Breast epithelium (tissue), 4 donors: ENCODE measurements at places on chromosomes 6 and 20. TPM values are rescaled to one million over a fixed set of nuclear protein-coding genes. Genes with fewer than 3 reads are reported as not detected.

STK38 gene
- 39.4 TPM for total RNA-seq

TREM1 gene
- 2.8 TPM for total RNA-seq

ASIP gene
- not detected for total RNA-seq

RIPPLY2 gene
- total RNA-seq = not detected

GRCh38 chr6:161274898-161275297, 1.0 kb upstream of the AGPAT4 start:
- H3K4me1 ChIP-seq = no peaks in the 10 kb centered on the region
- H3K27me3 ChIP-seq = no peaks in the 10 kb centered on the region
- no peak overlapping the region for H3K4me3 ChIP-seq
- no peak for DNase-seq
- H3K27ac ChIP-seq = no peak overlapping the region

- H3K4me3 ChIP-seq = no peak overlapping the region
- H3K36me3 ChIP-seq = no peaks in the 10 kb centered on the region
- no peaks in the 10 kb centered on the region for H3K27me3 ChIP-seq
- no peak overlapping the region for H3K27ac ChIP-seq
Measured at GRCh38 chr6:129251669-129252376, 368.9 kb downstream of the LAMA2 start.

DNA sequence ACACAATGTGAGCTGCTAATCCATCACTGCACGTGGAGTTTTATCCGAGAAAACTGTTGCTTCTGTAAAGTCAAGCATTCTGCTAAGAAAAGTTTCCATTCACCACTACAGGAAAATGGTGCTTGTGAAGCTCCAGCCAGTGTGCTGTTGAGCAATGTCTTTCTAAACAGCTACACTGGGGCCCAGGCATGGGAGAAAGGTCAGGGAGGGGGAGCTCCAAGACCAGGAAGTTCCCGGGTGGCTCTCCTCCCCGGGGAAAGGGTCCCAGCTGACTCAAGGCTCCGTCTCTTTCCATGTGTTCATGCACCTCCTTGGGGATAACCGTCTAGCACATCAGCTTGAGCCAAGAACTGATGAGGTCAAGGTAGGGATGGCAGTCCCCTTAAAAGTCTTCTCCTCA, 20.5 kb downstream of the RPP40 start:
- no peaks in the 10 kb centered on the region for H3K27me3 ChIP-seq
- DNase-seq = no peak
- no peaks in the 10 kb centered on the region for H3K4me1 ChIP-seq
- H3K4me3 ChIP-seq = no peak overlapping the region
- no peaks in the 10 kb centered on the region for H3K36me3 ChIP-seq
- no peak overlapping the region for H3K27ac ChIP-seq

DNA sequence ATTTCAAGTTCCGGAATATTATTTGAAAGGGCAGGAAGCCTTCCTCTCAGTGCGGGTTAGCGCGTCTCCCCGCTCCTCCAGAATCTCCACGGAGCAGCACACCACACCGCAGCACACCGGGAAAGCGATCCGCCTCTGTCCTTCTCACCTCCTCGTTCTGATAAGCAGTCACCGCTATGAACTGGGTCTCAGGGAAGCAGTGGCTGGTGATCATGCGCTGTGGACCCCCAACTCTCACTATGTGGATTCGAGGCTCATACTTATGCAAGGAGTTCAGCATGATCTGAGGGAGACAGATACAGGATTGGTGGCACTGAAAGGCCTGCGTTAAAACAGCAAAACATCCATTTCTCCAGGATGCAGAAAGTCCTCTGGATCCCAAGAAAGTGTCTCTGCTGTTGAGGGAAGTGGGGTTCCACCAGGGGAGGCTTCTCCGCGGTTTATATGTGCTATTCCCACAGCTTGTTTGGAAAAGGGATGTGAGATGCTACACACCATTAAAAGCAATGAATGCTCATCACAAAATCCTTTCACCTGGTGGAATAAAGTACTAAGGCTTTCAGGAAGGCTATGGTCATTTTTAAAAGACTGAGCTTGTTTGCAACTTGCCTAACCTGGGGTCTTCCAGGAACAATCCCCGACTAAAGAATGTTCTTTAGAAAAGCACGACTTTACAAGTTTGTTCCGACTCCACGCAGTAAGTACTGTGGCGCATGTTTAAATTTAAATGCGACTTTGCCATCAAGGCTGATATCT, 1.9 kb downstream of the TBXT start:
- H3K27me3 ChIP-seq = peaks cover 81% of the 10 kb centered on the region
- no peak for DNase-seq
- no peaks in the 10 kb centered on the region for H3K36me3 ChIP-seq
- H3K27ac ChIP-seq = no peak overlapping the region
- H3K4me3 ChIP-seq = no peak overlapping the region

DNA sequence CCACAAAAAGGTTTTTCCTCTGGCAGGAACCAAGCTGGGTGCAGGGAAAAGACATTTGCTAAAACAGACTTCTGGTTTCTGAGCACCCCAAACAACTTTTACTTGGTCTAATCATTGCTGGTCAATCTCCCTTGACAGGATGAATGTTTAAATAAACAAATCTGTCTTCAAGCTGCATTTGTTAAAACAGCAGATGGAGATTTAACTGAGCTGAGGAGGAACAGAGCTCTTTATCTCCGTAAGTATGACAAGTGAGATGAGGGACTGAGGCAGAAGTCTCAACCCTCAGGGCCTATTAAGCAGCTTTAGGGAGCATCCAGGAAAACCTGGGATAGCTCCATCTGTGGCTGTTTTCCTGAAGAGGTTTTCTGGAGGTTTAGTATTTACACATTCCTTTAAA, 40.6 kb downstream of the NINL start:
- DNase-seq = no peak
- H3K4me1 ChIP-seq = no peaks in the 10 kb centered on the region
- no peak overlapping the region for H3K27ac ChIP-seq
- H3K27me3 ChIP-seq = no peaks in the 10 kb centered on the region

- H3K4me1 ChIP-seq = no peaks in the 10 kb centered on the region
- no peak for DNase-seq
- no peaks in the 10 kb centered on the region for H3K36me3 ChIP-seq
- H3K27ac ChIP-seq = no peak overlapping the region
Measured at GRCh38 chr6:25165177-25165576, 114.0 kb upstream of the CARMIL1 start.
